ENCODE measurements at places on chromosomes 2 and 18.
A peak's percentile ranks its signal among the peaks of the same experiment; 100 is the strongest.

GRCh38 chr2:24844023-24844685, 50.9 kb downstream of the CENPO start:
- H3K27ac ChIP-seq, result no peak overlapping the region
- H3K36me3 ChIP-seq, result peaks cover 5% of the 10 kb centered on the region
- no peak overlapping the region for H3K4me3 ChIP-seq
- H3K4me1 ChIP-seq, result no peaks in the 10 kb centered on the region
- no peak for DNase-seq

DNA sequence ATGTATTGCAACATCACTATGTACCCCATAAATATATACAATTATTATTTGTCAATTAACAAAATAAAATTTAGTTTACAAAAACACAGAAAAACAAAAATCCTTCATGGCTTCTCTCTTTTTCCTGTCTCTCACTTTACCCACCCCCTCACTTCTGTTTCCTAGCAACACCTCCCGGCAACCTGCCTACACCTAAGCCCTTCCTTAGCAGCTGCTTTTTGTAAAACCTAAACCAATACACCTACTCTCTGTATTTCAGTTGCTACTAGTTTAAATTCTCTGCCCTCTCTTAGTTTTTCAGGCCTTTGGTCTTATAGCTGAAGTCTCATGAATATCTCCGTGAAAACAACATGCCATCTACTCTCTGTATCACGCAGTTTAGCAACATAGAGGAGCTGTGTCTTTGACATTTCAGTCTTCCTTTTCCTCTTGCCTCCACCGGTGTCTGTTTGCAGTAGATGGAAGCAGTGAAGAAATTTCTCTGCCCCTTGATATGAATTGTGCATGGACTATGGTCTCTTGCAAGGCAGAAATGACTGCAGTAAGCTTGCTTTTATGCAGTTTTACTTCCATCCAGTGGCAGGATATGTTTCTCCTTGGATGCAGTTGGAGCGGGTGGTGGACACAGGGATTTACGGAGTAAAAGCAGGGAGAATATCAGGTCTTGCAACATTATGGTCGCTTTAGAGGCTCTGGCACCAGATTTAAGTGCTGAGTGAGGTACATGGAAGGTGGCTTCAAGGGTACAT, 42.0 kb upstream of the ZDBF2 start:
- H3K36me3 ChIP-seq, result no peaks in the 10 kb centered on the region
- no peak overlapping the region for H3K4me3 ChIP-seq
- H3K4me1 ChIP-seq, result no peaks in the 10 kb centered on the region
- H3K27ac ChIP-seq, result no peak overlapping the region
- no peak for DNase-seq
- peaks cover 9% of the 10 kb centered on the region for H3K27me3 ChIP-seq

- H3K4me3 ChIP-seq, result no peak overlapping the region
- no peaks in the 10 kb centered on the region for H3K27me3 ChIP-seq
- H3K36me3 ChIP-seq, result no peaks in the 10 kb centered on the region
- no peaks in the 10 kb centered on the region for H3K4me1 ChIP-seq
Observed at GRCh38 chr18:1048032-1048431, 143.4 kb downstream of the ADCYAP1 start.

DNA sequence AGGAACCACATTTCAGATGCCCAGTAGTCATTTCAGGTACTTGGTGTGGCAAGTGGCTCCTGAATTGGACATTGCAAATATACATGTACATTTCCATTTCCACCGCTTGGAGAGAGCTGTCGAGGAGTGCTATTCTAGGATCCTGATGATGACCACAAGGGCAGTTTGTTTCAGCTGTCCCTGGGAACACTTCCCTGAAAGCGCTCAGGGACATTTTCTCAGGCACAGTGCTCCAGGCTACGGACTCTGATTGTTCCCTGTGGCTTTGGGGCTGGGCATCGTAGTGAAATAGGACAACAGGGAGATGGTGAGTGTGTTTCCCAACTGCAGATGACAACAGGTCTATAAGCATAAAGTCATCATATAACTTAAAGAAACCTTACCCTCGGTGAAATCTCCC, 3.1 kb downstream of the DBI start:
- H3K4me1 ChIP-seq, result peaks cover 27% of the 10 kb centered on the region
- no peak for DNase-seq
- H3K27me3 ChIP-seq, result no peaks in the 10 kb centered on the region
- no peak overlapping the region for H3K4me3 ChIP-seq

- no peaks in the 10 kb centered on the region for H3K4me1 ChIP-seq
- H3K4me3 ChIP-seq, result no peak overlapping the region
- no peaks in the 10 kb centered on the region for H3K36me3 ChIP-seq
- H3K27ac ChIP-seq, result no peak overlapping the region
Observed at GRCh38 chr2:30862054-30862651, 54.9 kb upstream of the CAPN13 start.

DNA sequence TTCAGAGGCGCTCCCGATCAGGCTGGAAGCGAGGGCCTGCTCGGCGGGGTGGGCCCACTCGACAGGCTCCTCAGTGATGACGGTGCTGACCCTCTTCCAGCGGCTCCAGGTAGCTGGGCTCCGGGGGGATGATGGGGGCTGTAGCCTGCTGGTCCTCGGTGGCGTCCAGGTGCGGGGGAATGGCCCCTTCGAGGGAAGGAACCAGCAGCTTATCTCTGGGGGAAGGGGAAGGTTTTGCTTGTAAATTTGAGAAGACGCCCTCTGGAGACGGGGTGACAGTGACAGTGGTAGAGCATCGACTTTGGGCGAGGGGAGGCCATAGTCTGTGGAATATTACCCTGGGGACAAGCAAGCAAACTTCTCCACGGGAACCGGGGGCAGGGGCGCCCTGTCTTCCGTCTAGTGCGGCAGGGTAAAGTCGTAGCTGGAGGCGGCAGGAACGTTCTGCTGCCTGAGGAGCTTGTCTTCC, 891.9 kb upstream of the LRRTM1 start:
- H3K27ac ChIP-seq, result no peak overlapping the region
- no peak overlapping the region for H3K4me3 ChIP-seq
- H3K27me3 ChIP-seq, result no peaks in the 10 kb centered on the region
- peak; percentile 52 for DNase-seq
- no peaks in the 10 kb centered on the region for H3K36me3 ChIP-seq

- DNase-seq, result no peak
- no peak overlapping the region for H3K4me3 ChIP-seq
- H3K36me3 ChIP-seq, result no peaks in the 10 kb centered on the region
- peaks cover 15% of the 10 kb centered on the region for H3K4me1 ChIP-seq
- no peaks in the 10 kb centered on the region for H3K27me3 ChIP-seq
Observed at GRCh38 chr2:148674063-148675020, 29.8 kb downstream of the EPC2 start.

GRCh38 chr2:162490052-162490717, 146.3 kb downstream of the GCA start:
- H3K27me3 ChIP-seq, result no peaks in the 10 kb centered on the region
- H3K4me3 ChIP-seq, result no peak overlapping the region
- H3K36me3 ChIP-seq, result no peaks in the 10 kb centered on the region
- H3K4me1 ChIP-seq, result no peaks in the 10 kb centered on the region
- no peak overlapping the region for H3K27ac ChIP-seq

DNA sequence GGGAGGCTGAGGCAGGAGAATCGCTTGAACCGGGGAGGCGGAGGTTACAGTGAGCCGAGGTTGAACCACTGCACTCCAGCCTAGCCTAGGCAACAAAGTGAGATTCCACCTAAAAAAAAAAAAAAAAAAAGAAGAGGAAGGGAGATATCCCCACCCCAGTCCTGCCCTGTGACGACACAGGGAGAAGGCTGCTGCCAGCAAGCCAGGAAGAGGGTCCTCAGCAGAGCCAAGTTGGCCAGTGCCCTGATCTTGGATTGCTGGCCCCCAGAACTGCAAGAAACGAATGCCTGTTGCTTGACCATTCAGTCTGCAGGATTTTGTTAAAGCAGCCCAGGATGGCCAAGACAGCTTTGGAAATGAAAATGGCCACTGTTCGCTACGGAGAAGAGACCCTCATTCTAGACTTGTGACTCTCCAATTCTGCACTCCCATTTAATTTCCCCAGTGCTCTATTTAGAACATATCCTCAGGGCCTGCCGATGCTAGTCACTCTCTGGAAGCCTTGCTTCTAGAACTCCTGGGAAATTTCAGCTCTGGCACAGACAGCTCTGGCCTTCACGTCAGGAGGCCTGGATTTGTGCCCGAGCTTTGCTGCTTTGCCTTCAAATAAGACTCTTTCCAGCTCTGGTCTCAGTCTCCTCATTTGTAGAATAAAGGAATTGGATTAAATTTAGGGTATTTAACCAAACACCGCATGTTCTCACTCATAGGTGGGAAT, 15.7 kb upstream of the AMMECR1L start:
- H3K27ac ChIP-seq, result no peak overlapping the region
- no peak overlapping the region for H3K4me3 ChIP-seq
- H3K27me3 ChIP-seq, result peaks cover 2% of the 10 kb centered on the region
- peaks cover 5% of the 10 kb centered on the region for H3K4me1 ChIP-seq
- no peak for DNase-seq

DNA sequence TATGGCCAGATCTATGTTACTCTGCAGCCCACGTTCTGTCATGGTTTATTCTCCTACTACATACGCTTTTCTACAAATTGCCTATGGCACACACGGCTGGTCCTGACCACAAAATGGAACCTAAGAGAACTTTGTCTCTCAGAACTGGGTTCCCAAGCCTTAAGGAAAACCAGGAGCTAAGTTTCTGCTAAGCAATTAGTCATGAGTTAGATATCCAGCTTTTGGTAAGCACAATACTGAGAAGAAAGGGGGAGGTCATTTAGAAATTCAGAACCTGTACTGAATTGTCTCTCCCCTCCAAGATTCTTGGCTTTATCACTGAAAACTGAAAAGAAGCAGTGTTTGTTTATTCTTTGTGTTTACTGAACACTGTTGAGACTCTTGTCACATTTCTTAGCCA, 283.5 kb upstream of the TANK start:
- DNase-seq, result no peak
- H3K27ac ChIP-seq, result no peak overlapping the region
- H3K36me3 ChIP-seq, result no peaks in the 10 kb centered on the region
- H3K27me3 ChIP-seq, result no peaks in the 10 kb centered on the region

DNA sequence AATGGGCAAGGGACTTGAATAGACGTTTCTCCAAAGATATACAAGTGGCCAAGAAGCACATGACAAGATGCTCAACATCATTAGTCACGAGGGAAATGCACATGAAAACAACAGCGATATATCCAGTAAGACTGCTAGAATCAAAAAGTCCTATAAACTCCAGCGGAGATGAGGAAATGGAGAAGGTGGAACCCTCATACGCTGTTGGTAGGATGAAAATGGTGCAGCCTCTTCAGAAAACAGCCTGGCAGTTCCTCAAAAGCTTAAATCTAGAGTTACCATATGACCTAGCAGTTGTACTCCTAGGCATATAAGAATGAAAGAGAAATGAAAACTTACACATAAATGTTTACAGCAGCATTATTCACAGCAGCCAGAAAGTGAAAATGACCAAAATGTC, 48.1 kb downstream of the HPCAL1 start:
- H3K4me3 ChIP-seq, result no peak overlapping the region
- no peak overlapping the region for H3K27ac ChIP-seq
- H3K36me3 ChIP-seq, result no peaks in the 10 kb centered on the region
- no peaks in the 10 kb centered on the region for H3K27me3 ChIP-seq

DNA sequence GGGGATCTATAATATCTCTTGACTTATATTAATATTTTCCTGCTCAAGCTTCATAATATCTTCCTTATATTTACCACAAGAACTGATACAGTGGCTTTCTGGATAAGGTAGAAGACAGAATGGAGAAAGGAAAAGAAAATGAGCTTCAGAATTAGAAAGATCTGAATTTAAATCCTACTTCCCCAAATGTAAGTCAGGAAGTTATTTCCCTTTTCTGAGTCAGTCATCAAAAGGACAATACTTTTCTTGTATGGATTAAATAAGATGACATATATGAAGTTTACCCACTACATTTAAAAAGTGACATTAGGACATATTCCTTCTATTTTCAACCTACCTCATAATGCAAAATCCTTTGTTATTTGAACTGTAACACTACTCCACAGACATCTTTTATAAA, 19.0 kb downstream of the KRCC1 start:
- peaks cover 40% of the 10 kb centered on the region for H3K36me3 ChIP-seq
- H3K27me3 ChIP-seq, result no peaks in the 10 kb centered on the region
- DNase-seq, result no peak
- no peaks in the 10 kb centered on the region for H3K4me1 ChIP-seq
- H3K4me3 ChIP-seq, result no peak overlapping the region

Data from upper lobe of right lung (tissue), 1 donor.